ENCODE measurements at places on chromosomes 2 and 18. TPM values are rescaled to one million over a fixed set of nuclear protein-coding genes. Genes with fewer than 3 reads are reported as not detected.

GRCh38 chr2:215504547-215504946, 68.7 kb upstream of the FN1 start:
- H3K27ac ChIP-seq = no peak overlapping the region
- H3K36me3 ChIP-seq = no peaks in the 10 kb centered on the region
- no peak for DNase-seq
- no peaks in the 10 kb centered on the region for H3K4me1 ChIP-seq
- H3K27me3 ChIP-seq = no peaks in the 10 kb centered on the region

- H3K27me3 ChIP-seq = no peaks in the 10 kb centered on the region
- no peak overlapping the region for H3K4me3 ChIP-seq
Measured at GRCh38 chr2:74682501-74682900, 28.5 kb downstream of the SEMA4F start.

GRCh38 chr2:143029141-143029540, 100.1 kb upstream of the ARHGAP15 start:
- H3K4me3 ChIP-seq = no peak overlapping the region
- no peaks in the 10 kb centered on the region for H3K4me1 ChIP-seq
- DNase-seq = no peak
- H3K27ac ChIP-seq = no peak overlapping the region
- no peaks in the 10 kb centered on the region for H3K27me3 ChIP-seq
- no peaks in the 10 kb centered on the region for H3K36me3 ChIP-seq

DNA sequence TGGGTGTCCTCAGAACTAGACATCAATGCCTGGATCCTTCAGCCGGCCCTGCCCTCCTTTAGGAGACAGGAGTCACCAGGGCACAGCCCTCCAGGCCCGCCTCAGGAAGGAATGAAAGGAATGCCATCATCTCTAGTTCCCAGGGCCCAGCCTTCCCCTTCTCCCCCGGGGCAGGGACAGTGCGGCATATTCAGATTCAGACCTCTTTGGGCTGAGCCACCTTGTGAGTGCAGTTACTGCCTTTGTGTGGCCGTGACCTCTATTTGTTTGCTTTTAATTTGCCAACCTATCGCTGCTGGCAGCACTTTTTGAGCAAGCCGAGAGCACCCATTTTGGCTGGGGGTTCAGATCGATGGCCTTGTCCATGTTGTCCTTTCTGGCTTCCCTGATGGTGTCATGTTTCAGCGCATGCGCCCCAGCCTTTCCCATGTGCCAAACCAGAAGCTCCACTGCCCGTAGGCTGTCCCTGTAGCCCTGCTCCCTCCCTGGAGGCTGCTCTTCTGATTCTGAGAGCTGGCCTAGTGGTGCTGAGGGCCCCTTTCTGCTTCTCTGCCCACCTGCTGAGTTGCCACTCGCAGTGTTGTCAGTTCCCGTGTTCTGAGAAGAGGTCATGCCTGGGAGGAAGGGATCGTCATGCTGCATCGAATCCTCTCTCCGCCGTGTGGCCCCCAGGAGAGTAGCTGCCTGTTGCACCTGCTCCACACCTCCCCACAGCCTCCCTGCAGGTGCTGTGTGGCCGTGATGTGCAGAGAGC, 10.9 kb downstream of the ANKRD23 start:
- no peak for DNase-seq
- H3K27me3 ChIP-seq = no peaks in the 10 kb centered on the region
- no peak overlapping the region for H3K4me3 ChIP-seq
- no peak overlapping the region for H3K27ac ChIP-seq

CD8A gene
- 1.1 TPM for polyA plus RNA-seq
